ENCODE measurements at places on chromosomes 1 and 21.

GRCh38 chr1:14128096-14128495, 428.1 kb downstream of the PRDM2 start:
- no peak for DNase-seq

DNA sequence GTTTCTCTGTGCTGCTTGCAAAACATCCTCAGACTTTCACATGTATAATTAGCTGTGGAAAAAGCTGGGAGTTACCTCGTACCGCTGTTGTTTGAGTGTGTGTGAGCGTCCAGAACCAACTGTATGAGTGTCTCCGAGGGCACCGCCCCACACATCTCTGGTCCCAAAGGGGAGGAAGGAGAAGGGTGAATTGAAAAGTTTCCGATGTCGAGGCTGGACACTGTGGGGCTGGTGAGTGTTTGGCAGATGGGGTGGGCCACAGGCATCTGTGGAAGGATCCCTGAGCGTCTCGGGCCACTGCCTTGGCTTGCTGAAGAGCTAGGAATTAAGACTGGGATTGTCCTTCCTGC, 1.2 kb downstream of the ATP2B4 start:
- DNase-seq = no peak

DNA sequence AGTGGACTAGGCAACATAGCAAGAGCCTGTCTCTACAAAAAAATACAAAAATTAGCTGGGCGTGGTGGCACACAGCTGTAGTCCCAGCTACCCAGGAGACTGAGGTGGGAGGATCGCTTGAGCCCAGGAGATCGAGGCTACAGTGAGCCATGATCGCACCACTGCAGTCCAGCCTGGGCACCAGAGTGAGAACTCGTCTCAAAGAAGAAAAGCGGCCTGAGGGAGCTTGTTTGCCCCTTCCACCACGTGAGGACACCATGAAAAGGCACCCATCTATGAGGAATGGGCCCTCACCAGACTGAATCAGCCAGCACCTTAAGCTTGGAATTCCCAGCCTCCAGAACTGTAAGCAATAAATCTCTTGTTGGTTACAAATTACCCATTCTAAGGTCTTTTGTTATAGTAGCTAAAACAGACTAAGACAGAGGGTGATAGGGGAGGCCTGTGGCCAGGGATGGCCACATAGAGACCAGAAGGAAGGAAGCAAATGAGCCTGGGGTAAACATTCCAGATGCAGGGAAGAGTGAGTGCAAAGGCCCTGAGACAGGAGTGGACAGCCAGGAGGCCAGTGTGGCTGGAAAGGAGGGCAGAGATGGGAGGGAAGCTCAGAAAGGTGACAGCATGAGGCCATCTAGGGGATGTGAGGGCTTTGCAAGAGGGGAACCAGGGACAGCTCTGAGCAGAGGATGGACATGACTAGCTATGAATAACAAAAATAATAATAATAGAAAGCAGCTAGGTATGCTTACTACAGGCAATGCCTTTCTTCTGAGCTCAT, 120.1 kb downstream of the MATN1 start:
- DNase-seq = no peak

DNA sequence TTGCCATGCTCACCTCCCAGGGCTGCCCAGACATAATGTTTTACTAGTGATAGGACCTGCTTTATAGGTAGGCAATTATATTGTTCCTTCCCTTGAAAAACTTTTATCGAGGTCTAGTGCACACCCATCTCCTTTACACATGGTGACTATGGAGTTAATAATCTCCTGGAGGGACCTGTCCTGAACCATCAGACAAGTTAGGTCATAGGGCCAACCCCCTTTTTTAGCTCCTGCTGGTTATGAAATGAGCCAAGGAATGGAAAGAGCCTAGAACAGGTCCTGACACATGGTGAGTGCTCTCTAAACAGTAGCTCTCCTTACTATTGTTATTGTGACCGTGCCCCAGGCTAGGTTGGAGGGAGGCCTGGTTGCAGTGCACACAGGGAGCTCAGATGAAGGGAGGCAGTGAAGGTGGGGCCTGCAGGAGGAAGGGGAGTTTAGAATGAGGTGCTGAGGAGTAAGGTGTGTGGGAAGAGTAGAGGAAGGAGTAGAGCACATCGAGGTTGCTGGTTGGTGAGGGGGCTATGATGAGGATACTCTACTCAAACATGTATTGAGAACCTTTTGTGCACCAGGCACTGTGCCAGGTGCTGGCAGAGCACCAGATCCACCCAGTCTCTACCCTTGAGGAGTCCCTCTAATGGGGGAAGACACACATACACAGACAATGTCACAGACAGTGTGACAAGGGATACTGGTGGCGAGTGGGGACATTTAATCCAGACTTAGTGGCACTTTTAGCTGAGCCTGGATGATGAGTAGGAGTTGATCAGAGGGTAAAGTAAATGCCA, 14.1 kb upstream of the LMNA start:
- DNase-seq = no peak

DNA sequence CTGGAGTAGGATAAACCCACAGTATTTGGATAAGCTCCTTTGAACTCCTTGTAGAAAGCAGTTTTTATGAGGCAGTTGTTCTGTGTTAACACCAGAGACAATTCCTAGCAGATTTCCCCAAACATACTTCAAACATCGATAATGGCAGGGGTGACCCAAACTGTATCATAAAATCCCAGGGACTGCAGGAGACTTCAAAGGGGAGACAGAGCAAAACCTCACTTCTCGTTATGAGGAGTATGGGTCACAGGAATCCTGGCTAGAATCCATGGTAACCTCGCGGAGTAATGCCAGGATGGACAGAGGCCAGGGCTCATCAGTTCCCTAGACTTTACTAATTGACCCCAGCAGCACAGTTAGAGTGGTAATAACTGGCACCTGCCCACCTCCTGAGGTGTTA, 148.0 kb downstream of the DHRS3 start:
- DNase-seq = no peak

DNA sequence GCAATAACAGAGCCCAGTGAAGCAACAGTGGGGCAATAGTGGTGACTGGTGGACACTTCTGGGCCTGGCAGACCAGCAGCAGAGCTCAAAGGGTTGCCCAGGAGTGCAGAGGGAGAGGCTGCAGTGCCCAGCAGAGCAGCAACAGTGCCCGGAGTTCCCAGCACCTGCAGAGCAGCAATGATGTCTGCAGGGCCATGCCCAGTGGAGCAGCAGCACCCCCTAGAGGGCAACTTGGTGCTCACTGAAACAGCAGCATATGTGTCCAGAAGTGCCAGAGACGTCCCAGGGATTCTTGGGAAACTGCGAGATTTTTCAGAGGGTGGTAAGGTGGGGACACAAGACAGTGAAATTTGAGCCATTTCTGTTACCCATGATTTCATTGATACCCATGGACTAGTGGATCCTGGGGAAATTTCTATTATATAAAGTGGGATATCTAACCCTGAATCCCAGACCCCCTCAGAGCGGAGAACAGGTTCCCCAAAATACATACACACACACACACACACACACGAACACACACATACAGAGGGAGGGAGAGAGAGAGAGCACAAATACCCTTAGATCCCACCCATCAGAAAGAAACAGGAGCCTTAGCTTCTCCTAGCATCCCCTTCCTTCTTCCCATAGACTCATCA, 156.9 kb upstream of the GJB5 start:
- peak; percentile 61 for DNase-seq

DNA sequence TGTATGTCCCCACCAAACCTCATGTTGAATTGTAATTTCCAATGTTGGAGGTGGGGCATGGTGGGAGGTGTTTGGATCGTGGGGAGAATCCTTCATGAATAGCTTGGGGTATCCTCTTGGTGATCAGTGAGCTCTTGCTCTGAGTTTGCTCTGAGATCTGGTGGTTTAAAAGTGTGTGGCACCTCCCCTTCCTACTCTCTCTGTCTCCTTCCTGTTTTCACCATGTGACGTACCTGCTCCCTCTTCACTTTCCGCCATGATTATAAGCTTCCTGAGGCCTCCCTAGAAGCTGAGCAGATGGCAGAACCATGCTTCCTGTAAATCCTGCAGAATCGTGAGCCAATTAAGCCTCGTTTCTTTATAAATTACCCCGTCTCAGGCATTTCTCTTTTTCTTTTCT, 40.0 kb upstream of the OSBPL9 start:
- no peak for DNase-seq

- no peak for DNase-seq
Measured at GRCh38 chr1:212178851-212179250, 106.4 kb upstream of the PPP2R5A start.

DNA sequence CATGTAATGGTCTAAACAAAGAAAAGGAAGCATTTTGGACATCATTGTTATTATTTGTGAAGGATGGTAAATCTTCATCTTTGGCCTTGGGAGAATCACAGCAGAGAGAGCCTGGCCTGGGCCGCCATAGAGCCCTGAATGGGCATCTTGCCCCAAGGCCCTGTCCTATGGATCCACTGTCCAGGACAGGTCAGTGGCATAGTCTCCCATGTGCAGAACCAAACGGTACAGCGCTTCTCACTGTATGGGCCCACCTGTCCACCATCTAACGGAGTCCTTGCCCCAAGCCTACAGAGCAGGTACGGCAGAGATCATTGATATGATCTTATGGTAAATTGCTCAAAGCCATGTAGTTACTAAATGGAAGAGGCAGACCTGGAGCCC, 185.7 kb downstream of the FOXD2 start:
- DNase-seq = no peak

DNA sequence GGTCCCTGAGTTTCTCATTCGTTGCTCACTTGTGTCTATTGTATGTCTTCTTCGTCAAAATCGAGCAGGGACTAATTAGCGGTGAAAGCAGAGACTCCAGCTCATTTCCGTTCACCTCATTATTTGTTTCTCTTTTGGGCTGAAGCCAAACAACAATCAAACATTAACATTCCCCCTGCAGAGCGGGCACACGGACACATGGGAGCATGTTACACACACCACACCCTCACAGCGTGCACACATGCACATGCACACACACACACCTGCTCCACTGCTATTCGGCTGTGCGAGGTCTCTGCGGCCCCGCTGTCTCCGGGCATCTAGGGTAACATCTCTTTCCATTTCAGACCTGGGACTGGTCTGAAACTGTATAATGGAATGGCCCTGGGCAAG, 58.5 kb upstream of the LRRC8D start:
- no peak for DNase-seq

GRCh38 chr1:73511038-73511437, 686.9 kb downstream of the LRRIQ3 start:
- DNase-seq = no peak

DNA sequence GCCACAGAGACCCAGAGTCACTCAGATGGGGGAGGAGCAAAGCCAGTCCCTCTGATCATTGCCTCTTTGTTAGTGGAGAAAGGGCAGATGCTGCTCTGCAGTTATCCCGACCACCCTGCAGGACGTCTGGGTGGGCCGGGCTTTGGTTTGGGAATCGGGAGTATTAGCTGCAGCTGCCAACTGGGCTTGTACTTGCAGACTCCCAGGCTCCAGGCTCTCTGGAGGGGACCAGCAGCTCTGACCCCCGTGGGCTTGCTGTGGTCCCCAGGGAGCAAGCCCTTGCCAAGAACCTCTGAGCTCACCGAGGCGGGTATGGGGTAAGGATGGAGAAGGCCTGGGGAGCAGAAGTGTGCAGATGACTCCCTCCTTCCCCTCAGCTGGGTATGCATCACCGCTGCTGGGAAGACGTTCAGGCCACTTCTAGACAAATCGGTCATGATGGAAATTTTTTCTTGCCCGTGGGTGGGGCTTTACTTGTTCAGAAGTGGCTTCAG, 21.6 kb downstream of the MAPKAPK2 start:
- DNase-seq = peak; percentile 35

- no peak for DNase-seq
Measured at GRCh38 chr1:228798548-228798947, 63.3 kb downstream of the RHOU start.

DNA sequence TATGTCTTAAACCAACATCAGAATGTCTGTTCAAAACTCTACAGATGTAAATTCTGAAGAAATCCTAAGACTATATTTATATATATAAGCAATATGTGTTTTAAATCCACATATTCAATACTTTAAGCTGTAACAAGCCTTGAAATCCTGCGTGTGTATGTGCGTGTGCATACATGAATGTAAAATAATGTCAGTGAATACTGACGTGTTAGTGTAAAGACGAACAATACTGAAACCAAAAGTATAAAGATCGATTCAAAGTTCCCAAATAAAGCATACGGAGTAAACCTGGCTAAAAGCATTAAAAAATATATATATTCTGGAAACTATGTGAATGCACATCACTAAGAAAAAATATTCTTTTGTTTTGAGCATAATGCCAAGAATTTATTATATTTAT, 668.6 kb upstream of the NCAM2 start:
- DNase-seq = no peak

DNA sequence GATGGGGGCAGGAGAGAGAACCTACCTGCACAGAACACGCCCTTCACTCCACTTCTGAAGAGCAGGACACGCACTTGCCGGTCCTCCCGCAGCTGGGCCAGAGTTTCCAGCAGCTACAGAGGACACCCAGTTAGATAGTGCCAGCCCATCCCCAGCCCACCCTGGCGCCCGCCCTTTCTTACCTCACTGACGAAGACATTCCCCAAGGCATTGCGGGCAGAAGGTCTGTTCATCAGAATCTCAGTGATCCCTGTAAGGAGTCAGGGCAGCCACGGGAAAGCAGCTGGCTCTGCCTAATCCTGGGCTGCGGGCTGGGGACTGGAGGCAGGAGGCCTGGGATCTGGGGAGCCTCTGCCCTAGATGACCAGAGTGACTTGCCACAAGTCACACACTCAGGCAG, 10.0 kb downstream of the ECHDC2 start:
- no peak for DNase-seq

- no peak for DNase-seq
Measured at GRCh38 chr1:40067851-40068250, 27.3 kb downstream of the CAP1 start.

DNA sequence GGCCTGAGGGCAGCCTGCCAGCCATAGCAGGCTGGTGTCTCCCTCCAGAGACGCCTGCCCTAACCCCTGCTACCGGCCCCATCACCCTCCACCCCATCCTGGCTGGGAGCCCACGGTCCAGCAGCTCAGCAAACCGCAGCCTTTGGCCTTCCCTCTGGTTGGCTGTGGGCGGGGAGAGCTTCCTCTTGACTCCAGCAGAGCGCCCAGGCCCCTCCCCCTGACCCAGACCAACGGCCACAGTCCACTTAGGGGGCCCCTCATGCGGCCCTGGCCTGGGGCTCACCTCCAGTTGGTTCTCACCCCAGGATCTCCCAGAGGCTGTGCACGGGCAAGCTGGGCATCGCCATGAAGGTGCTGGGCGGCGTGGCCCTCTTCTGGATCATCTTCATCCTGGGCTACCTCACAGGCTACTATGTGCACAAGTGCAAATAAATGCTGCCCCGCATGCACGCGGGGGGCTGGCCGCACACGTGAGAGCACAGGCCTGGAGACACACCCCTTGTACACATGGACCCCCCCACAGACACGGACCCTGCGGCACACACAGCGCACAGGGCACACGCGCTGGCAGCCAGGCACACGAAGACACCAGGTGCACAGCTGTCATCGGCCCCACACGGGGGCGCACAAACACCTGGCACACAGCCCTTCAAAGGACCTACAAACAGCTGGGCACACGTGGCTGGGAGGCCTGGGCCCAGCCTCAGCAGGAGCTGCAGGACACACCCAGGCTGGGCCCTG, 3.1 kb downstream of the SMIM1 start:
- DNase-seq = peak; percentile 69

Data from activated CD4-positive, alpha-beta T cell treated with anti-CD3 and anti-CD28 coated beads, Interleukin-2, amount 50 U/mL, for 16 hours (primary cell).